ENCODE measurements at places on chromosomes 7 and 10.

DNA sequence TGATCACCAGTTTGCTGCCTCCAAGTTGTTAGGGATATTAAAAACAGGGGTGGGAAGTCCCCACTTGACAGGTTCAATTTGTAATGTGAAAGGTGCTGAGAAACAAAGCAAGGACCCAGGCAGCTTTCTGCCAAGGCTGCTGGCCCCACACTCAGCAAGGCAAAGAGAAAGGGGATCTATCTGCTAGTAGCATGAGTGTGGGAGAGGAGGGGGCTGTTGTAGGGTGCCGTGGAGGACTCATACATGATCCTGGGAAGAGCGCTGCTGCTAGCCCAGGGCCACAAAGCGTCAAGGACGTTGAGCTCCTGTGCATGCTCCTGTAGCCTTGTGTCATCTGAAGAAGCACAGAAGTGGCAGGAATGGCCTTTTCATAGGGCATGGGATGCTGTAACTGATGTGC is 96.5 kb upstream of the INSYN2A start:
- no peak for DNase-seq

DNA sequence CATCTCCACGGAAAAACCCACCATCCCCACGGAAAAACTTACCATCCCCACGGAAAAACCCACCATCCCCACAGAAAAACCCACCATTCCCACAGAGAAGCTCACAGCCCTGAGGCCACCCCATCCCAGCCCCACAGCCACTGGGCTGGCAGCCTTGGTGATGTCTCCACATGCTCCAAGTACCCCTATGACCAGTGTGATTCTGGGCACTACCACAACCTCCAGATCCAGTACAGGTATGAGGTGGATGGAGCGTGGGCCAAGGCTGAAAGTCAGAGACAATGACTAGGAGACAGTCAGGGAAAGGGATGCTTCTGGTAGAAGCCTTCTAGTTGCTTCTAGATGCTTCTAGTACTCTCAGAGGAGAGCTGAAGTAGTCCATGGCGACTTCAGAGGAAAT is 19.6 kb downstream of the ZAN start:
- DNase-seq: no peak

DNA sequence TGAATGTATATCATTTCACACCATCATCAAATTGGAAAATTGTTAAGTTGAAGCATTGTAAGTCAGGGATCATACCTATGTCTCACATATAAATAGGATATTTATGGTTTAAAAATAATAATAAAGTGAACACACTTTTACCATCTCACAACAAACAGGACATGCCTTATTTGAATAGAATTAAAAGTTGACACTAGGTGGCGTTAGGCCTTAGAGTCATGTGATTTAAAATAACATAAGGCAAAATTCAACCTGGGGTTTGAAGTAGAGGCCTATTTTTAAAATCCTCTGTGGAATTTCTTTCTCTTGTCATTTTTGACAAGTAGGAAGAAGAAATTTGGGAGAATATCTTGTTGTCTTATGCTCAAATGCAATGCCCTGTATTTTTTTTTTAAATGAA is 184.7 kb upstream of the PCDH15 start:
- DNase-seq: no peak

- no peak for DNase-seq
These were observed 57.4 kb downstream of the TLL2 start for GRCh38 chr10:96456296-96456840.

DNA sequence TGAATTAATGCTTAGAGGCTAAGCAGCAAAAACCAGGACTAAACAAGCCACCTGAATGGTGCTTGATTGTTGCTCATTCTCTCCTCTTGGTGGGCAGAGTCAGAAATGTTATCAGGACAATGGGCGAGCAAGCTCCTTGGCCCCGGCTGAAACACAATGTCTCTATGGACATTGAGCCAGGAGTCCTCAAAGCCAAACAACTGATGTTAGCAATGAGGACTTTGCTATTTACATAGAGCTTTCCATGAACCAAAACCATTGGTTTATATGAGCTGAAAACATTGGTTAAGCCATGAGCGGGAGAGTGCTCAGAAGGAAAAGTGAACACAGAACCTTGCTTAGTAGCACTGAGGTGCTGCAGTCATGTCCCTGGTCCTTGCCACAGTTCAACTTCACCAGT is 21.5 kb upstream of the NPVF start:
- no peak for DNase-seq

GRCh38 chr7:155222061-155222460 is 75.6 kb upstream of the INSIG1 start:
- no peak for DNase-seq

DNA sequence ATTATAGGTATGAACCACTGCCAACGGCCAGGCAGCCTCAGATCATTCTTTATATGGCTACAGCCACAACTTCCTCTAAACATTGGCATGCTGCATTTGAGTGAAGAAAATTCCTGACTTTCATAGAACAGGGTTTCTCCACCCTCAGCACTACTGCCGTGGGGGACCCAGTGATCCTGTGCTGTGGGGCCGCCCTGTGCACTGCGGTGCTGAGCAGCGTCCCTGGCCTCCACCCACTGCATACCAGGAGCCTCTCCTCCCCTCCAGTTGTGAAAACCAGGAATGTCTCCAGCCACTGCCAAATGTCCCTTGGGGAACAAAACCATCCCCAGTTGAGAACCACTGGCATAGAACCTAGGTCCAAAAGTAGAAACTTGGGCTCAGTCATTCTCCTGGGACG is 15.8 kb downstream of the CNPY1 start:
- DNase-seq: no peak

- no peak for DNase-seq
These were observed 46.4 kb upstream of the FIGNL1 start for GRCh38 chr7:50496569-50496968.

GRCh38 chr7:19415123-19415522 is 269.9 kb upstream of the FERD3L start:
- no peak for DNase-seq

DNA sequence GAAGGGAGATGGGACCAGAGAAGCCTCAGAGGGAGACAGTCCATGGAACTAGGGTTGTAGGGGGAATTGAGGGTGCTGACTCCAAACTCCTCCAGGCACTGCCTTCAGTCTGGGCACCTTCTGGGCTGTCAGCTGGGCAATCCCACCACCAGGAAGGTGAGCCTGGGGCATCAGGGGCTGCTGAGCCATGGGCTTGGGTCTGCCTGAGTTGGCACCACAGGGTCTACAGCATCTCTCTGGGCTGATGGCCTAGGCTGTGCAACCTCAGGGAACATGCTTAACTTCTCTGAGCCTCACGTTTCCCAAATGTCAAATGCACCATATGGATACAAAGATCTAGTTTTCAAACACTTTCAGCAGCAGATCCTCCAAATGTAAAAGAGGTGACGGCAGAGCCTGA is 46.8 kb upstream of the PRLHR start:
- DNase-seq: no peak

GRCh38 chr7:36615852-36616540 is 108.3 kb downstream of the AOAH start:
- no peak for DNase-seq

- no peak for DNase-seq
These were observed 18.3 kb upstream of the PPIF start for GRCh38 chr10:79328737-79329504.

- DNase-seq: no peak
These were observed 36.1 kb downstream of the SGPL1 start for GRCh38 chr10:70851597-70852475.

GRCh38 chr10:17212802-17213221 is 11.3 kb upstream of the TRDMT1 start:
- DNase-seq: no peak

GRCh38 chr7:99397297-99397983 is 11.0 kb downstream of the PDAP1 start:
- DNase-seq: no peak

DNA sequence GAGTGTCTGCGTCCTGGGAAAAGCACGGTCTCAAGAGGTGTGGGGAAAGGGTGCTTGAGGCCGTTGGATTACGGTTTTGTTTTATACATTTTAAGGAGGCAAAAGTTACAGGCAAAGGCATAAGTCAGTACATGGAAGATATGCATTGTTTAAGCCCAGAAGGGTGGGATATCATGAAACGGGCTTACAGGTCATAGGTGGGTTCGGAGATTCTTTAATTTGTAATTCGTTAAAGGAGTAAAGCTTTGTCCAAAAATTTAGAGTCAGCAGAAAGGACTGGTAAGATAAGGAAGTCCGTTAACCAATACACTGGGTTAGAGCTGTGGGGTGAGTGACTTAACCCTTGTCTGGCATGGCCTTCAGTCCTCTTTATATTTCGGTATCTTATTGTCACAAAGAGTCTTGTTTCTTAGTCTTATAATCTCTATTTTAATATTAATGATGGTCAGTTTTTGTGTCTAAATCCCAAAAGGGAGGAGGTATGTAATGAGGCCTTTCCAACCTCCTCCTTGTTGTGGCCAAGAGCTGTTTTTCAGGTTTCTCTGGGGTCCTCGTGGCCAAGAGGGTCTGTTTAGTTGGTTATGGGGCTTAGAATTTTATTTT is 12.7 kb downstream of the TSPAN14 start:
- no peak for DNase-seq

DNA sequence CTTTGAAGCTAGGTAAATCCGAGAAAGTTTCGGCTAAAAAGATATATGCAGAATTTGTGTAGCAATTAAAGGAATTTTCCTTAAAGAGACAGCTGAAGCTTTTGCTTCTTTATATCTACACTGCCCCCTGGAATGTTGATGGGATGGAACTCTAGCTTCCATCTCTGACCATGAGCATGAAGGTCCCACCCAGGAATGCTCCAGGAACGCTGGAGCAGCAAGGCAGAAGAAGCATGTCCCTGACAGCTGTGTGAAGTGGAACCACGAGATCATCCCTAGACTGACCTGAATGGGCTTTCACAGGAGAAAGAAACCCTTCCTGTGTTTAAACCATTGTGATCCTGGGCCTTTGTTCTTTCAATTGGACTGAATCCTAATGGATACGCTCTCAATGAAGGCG is 99.7 kb upstream of the NOBOX start:
- no peak for DNase-seq

- DNase-seq: no peak
These were observed 449.1 kb downstream of the SUGCT start for GRCh38 chr7:40583667-40584444.
